Nucleus accumbens (tissue), 56 donors: ENCODE measurements at places on chromosomes 6 and 20.

GRCh38 chr6:108675226-108676200 is 114.8 kb downstream of the FOXO3 start:
- DNase-seq: no peak

DNA sequence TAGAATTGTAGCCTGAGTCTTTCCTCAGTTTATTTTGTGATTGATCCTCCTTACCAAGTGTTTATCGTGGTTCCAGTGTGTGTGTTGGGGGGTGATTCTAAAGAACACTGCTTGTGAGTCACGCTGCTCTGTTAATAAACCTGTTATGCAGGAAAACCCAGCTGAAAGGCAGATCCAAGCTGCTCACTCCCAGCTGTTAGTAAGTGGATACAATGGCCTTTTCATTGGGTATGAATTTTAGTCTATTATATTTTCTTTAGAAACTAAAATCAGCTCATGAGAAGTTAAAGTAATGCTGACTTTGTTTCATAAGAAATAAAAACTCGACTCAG is 12.2 kb upstream of the DSTN start:
- no peak for DNase-seq

- DNase-seq: no peak
These were observed 118.0 kb upstream of the ARID1B start for GRCh38 chr6:156658966-156659821.

DNA sequence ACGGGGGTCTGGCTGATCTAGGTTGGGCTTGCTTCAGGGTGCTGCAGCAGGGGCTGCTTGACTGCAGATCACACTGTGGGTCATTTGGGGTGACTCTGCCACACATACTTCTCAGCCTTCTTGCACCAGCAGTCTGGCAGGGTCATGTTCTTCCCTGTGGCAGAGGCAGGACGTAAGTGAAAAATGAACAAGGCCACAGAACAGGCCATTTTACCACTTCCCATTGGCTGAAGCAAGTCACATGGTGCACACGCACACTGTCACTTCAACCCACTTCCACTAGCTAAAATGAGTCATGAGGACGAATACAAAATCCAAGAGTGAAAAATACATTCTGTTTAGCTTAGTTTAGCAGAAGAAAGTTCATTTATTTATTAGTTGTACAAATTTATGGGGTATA is 168.6 kb upstream of the GGTLC1 start:
- DNase-seq: no peak

DNA sequence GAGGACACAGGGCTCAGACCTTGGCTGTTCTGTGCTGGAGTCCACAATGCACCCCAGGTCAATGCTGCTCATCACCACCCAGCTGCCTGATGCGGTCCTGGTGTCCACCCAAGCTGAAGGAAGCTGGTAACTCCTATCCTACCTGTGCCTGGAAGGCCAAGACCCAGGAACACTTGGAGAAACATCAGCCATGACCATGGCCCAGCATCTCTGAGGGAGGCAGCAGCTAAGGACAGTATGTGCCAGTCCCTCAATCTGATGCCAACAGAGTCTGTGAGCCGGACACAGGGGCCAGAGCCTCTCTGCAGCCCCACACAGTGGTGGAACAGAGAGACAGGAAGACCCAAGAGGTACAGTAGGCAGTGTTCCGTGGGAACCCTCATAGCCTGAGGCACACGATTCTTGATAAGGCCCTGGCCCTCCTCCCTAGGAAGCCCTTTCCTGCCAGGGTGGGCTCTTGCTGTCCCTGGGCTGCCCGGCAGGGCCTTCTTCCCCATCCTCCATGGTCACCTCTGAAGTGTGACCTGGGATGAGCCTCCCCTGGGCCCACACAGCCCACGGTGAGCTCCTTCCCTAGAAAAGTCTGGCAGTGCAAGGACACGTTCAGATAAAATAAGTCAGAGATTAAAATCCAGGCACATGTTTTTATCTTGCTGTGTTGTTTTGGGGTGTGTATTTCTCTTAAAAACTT is 170.7 kb downstream of the THBS2 start:
- DNase-seq: no peak

DNA sequence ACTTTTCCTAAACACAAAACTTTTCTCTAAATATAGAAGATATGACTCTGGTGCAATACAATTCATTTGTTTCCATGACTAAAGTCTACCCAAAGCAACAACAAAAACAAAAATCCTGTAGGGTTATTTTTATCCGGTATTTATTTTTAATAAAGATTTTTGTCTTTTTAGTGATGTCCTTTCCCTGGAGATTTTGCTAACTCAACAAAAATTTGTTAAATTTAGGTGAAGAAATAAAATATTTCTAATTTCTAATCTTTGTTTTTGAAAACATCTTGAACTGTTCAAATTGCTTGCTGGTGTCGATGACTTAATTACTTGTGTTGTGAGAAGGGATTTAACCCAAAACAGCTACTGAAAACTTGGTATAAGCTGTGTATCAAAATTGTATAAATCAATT is 741.8 kb downstream of the HDGFL1 start:
- DNase-seq: no peak
